Amniotic epithelial cell (primary cell): ENCODE measurements at places on chromosomes 6 and 20.

DNA sequence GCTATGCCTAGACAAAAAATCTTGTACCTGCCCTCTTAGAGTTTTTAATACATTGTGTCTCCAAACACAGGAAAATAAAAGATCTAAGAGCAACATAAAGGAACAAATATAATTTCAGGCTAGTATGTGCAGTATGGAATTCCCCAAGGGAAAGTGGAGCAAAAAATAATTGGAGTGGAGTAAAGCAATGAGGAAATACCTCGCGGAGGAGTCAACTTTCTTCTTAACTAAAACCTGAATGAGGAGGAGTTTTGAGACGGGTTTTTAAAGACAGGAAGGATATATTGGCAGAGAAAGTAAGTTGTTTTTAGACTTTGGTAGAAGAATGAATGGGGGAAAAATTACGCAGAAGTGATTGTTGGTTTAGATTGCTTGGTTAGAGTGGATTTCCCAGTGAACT, 14.0 kb downstream of the HIVEP1 start:
- DNase-seq: no peak

- no peak for DNase-seq
These were observed 715 bp downstream of the PSMF1 start for GRCh38 chr20:1119128-1119505.

DNA sequence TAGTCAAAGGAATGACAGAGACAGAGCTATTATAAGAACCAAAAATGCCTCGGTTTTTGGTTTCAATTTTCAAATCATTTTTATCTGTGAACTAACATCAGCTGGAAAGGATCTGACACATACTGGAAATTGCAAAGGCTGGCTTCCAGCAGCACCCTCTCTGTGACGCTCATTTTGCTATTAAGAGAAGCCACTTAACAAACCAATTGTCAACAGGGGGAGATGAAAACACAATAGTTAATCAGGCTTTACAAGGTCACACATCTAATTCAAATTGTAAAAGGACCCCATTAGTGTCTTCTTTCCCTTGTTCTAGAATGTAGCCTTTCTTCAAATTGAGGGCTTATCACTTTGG, 160.5 kb downstream of the TFAP2B start:
- no peak for DNase-seq

DNA sequence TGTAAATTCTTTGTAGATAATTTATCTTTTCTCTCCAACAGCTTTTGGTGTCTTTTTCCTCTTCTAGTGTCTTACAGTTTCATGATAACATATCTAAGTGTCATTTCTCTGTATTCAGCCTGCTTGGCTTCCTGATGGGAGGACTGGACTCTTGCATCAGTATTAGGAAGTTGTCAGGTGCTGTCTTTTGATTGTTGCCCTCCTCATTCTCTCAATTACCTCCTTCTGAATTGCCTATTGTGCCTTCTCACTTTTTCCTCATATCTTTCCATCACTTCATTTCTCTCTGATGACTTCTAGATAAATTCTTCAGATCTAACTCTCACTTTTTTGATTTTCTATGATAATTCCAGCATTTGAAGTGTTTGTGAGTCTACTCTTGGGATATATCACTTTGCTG, 154.4 kb upstream of the MLIP start:
- DNase-seq: no peak

DNA sequence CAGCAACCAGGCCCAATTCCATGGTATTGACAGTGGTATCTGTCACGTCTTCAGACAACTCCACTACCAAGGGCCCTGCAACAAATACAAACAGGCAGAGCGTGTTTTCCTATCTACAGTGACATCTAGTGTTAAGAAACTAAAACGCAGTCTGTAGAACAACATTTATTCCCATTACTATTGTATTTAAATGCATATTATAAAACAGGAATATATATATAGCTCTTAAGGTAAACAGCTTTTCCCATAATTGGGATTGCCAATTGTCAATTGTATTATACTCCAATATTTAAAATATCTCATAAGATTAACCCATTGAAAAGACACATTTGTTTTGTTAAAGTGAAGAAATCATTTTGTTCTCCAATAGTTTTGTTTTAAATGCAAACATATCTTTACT, 97.2 kb downstream of the KIF16B start:
- DNase-seq: peak; percentile 62

GRCh38 chr6:44007818-44008621, 119.2 kb downstream of the MRPL14 start:
- no peak for DNase-seq

- DNase-seq: no peak
These were observed 24.6 kb downstream of the KDM1B start for GRCh38 chr6:18179770-18180356.

GRCh38 chr6:29603930-29604329, 19.0 kb downstream of the OR2H2 start:
- no peak for DNase-seq

DNA sequence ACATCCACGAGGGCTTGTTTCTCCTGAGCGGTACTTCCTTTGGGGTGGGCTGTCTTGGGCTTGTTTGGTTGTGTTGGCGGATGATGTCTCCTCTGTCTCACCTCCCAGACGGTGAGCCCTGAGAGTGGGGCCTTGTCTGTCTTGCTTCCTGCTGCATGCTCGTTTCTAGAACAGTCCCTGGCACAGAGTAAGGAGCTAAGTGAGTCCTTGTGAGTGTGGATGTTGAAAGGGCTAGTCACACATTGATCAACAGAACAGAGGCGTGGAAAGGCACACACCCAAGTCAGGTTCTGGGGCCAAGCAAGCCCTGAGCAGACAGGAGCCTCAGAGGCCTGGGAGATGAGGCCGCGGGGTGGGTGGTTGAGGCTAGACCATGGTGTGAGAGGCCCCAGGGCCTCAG, 111.0 kb downstream of the BMP7 start:
- DNase-seq: no peak

DNA sequence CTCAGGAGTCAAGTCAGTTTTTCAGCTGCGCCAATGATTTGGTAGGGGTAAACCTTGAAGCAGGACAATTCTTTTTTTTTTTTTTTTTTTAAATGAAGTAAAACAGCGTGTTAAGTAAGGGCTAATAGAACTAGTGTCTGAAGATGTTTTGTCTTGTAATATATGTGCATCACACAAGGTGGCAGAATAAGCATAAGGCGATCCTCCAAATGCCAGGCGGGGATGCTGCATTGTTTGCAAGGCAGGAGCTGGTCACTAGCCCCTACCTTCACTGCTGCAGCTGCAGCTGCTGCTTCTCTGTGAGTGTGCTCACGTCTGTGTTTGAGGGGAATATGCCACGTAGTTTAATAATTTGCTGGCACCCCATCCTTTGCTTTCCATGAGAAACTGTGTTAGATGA, 272.7 kb upstream of the MAP3K7 start:
- DNase-seq: no peak

- DNase-seq: peak; percentile 58
These were observed 2.0 kb downstream of the ZNF335 start for GRCh38 chr20:45969712-45970634.

DNA sequence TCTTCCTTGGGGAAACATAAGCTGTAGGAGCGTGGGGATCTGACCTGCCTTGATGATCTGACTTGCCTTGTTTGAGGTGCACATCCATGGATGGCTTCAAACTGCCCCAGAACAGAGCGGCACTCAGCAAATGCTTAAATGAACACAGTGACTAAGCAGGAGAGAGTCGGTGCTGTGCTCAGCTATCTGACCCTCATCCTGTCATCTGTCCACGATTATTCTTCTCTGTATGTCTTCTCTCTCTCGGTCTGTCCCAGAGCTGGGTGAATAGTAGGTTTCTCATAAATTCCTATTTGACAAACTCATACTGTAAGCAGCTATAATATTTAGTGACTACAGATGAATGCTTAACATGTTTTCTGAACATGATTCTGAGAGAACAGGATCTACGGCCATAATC, 37.3 kb downstream of the TRAM2 start:
- peak; percentile 57 for DNase-seq
